T47D (cell line): ENCODE measurements at places on chromosomes 4 and X.

DNA sequence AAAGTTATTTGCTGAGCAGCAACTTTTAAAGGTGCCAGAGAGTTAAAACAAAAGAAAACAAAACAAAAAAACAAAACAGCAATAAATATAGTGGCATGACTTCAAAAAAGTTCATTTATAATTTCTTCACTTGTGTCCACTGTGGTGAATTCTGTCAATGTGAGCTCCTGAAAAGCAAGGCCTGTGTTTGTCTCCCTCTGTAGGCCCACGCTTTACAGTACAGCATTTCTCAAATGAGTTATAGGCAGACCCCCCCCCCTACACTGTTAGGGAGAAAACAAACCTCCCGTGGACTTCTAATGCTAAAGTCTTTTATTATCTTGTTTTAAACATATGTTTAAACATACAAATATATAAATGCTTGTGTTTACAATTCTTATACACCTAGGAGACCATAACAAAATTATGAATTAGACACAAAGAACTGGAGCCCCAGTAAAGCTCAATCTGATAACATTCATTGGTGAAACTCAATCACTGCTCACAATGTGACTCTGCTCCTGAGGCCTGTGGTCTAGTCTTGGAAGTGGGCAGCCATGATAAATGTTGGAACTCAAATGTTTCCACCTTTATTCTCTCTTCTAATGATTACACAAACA is 47.0 kb upstream of the SCOC start:
- DNase-seq: peak; percentile 30

DNA sequence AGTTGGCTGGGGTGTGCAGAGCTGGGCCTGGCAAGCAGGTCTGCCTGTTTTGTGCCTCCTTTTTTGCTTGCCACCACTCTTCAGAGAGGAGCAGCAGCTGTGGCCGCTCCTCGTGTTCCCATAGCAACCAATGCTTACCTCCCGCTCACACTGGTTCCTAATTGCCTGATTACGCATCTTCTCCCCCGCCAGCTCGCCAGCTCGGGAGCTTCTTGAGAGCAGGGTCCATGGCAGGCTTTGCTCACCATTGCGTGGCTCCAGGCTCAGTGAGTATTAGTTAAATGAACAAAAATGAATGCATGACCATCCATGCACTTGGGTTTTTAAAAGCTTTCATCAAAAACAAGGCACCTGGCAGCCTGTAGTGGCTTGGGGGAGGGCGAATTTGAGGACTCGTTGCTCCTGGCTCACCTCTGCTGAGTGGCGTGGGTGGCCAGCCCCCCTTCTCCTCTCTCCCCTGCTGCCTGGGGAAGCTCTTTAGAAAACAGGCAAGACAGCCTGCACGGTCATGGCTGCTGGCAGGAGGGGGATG is 14.2 kb upstream of the PJA1 start:
- DNase-seq: no peak

DNA sequence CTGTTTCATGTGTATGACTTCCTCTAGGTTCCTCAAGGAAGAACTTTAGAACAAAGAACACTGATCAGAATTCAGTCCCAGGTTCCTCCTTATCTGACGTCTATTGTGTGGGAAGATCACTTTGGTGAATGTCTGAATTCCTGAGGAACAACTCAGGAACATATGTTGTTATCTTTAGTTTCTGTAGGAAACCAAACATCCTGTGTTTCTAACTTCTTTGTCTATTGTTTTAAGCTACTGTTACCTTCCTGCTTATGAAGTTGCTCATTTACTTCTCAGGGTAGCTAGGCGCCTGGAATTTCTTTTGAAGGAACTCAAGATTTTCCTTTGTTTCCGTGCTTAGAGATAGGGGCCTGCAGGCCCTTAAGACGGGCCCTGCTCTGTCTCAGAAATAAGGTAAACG is 46.2 kb downstream of the MAGEB5 start:
- DNase-seq: no peak

DNA sequence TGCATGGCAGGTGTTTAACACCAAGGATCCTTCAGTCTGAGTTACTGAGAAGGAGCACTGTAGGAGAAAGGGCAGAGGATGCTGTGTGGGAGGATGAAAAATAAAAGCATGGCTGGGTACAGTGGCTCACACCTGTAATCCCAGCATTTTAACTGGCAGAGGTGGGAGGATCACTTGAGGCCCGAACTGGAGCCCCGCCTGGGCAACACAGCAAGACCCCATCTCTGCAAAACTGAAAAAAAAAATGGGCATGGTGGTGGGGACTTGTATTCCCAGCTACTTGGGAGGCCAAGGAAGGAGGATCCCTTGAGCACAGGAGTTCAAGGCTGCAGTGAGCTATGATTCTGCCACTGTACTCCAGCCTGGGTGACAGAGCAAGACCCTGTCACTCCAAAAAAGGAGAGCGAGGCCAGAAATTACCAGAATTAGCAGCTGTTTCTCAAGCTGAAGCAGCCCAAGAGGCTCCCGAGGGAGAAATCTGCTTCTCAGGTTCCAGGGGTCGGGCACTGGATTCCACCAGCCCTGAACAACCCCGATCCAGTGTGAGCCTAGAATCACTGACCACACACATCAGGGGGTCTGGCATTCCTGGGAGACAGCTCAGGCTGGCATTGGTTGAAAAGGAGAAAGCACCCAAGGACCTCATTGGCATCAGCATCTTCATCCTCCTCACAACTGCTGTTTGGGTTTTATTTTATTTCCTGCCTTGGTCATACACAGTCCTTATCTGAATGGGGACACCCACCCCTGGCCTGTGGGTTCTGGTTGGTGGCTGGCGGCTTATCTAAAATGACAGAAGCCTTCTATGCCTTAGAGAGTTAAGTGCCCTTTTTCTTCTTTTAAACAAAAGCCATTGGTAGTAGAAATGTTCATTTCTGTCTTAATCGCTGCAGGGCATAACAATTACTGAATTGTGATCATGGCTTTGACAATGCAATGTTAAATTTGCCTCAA is 66.3 kb upstream of the TRIM2 start:
- no peak for DNase-seq

- no peak for DNase-seq
Observed at GRCh38 chr4:67499799-67500198, 45.5 kb downstream of the CENPC start.

- peak; percentile 55 for DNase-seq
Observed at GRCh38 chrX:46758956-46759644, at the start of gene SLC9A7. Gene SLC9A7 (minus strand): TSS chrX:46759118. CDS start chrX:46759029, 89 bp downstream.

DNA sequence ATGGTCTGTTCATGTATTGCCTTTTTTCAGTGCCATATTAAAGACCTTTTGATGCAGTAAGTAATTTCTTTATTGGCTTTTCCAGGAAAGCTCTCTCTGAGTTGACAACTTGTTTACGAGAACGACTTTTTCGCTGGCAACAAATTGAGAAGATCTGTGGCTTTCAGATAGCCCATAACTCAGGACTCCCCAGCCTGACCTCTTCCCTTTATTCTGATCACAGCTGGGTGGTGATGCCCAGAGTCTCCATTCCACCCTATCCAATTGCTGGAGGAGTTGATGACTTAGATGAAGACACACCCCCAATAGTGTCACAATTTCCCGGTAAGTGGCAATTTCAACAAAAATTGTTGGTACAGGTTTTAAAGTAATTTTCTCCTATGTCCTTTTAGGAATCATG is 148.0 kb downstream of the STIM2 start:
- no peak for DNase-seq

DNA sequence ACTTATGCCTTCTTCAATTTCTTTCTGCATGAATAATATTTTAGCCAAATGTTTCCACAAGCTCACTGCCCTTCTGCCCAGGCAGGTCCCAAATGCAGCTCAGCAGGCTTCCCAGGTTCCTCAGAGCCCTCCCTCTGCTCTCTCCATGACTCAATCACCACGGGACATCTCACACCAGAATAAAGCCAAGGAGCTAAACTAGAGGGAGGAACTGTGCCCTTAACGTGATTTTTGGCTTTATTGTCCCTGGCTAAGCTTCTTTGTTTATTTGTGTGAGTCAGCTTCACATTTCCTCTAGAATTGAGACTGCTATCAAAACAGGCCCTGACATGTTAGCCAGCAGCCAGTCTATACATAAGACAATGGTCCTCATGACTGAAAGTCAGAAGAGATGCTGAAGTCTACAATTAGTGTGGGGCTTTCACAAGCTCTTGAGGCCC is 186.4 kb upstream of the GALNT7 start:
- DNase-seq: no peak

DNA sequence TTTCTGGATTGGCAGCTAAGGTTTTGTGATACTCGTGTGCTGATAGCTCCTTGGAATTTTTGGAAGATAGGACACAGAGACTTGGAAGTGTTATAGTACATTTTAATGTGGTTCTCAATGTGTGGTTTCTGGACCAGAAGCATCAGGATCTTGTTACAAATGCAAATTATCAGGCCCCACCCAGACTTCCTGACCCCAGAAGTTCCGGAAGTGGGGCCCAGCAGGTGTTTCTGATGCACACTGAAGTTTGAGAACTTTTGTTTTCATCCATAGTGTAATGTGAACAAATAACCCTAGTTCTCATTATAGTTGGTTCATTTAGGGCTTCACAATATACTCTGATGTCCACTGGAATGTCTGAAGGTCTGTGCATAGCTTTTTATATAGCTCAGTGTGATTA is 49.6 kb downstream of the LAMP2 start:
- no peak for DNase-seq

GRCh38 chr4:151960449-151961230 is 199.8 kb upstream of the GATB start:
- no peak for DNase-seq

DNA sequence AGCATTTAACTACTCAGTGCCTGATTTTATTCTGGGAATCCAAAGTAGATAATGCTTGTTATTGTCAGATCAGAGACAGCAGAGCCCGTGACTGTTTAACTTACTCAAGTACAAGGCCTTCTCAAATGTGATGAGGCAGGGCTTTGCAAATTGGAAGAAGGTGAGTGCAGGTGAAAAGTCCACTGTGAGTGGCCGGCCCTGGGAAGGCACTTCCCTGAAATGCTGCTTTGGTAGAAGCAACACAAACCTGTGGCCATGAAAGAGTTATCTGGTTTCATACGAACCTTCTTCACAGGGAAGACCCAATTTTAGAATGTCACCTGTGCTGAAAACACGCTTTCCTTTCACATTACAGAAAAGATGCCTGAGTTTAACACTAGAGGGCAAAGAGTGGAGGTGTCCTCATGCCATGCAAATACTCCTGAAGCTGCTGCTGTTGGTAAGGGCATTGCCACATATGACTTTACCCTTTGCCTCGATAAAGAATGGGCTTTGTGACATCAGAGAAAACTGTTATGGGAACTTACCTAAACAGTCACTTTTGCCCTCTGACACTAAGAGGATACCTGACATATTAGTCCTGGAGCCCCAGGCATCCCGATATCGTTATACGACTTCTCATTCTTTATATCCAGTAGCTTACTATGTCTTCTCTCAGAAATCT is 8.0 kb downstream of the PPARGC1A start:
- no peak for DNase-seq

DNA sequence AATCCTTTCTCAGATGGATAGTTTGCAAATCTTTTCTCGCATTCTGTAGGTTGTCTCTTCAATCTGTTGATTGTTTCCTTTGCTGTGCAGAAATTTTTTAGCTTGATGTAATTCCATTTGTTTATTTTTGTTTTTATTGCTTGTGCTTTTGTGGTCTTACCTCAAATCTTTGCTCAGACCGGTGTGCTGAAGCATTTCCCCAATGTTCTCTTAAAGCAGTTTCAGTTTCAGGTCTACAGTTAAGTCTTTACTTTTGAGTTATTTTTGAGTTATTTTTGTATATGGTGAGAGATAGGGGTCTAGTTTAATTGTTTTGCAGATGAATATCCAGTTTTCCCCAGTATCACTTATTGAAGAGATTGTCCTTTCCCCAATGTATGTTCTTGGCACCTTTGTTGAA is 18.2 kb upstream of the SLC25A14 start:
- DNase-seq: no peak

- no peak for DNase-seq
Observed at GRCh38 chrX:72393836-72394517, 88.3 kb upstream of the CITED1 start.

DNA sequence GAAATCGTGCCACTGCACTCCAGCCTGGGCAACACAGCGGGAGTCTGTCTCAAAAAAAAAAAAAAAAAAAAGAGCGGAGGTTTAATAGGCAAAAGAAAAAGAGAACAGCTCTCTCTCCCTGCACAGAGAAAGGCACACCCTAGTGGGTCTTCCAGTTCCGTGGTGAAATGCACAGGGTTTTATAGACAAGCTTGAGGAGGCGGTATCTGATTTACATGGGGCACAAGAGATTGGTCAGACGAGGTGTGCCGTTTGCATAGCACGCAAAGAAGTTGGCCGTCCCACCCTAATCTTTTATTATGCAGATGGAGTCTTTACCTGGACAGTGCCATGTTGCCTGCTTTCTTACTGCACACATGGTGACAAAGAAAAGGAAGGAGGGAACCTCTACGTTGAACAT is 33.5 kb upstream of the REST start:
- no peak for DNase-seq

- DNase-seq: no peak
Observed at GRCh38 chrX:17042037-17042436, 95.6 kb downstream of the REPS2 start.

- DNase-seq: no peak
Observed at GRCh38 chr4:75545526-75545925, 10.3 kb upstream of the ODAPH start.

DNA sequence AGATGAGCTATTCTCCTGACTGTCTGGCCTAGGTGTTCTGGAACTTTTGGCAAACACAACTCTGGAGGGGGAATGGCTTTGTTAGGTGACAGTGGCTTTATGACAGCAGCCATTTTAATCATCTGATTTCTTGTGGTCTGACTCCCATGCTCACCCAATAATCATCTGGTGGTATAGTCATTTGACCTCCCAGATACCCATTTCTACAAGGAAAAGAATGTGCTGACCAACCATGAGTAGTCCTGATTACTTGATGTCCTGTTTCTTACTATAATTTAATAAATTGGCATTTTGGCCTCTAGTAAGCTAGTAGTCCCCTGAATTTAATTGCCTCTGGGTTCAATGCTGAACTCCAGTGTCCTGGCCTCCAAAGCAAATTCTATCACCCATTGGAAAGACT is 109.9 kb upstream of the DUSP21 start:
- no peak for DNase-seq

DNA sequence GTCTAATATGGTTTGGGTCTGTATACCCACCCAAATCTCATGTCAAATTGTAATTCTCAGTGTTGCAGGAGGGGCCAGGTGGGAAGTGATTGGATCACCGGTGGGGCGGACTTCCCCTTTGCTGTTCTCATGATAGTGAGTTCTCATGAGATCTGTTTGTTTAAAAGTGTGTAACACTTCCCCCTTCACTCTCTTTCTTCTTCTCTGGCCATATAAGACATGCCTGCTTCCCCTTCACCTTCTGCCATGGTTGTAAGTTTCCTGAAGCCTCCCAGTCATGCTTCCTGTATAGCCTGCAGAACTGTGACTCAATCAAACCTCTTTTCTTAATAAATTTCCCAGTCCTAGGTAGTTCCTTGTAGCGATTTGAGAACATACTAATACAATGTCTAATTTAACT is 19.7 kb upstream of the SCRG1 start:
- DNase-seq: no peak

DNA sequence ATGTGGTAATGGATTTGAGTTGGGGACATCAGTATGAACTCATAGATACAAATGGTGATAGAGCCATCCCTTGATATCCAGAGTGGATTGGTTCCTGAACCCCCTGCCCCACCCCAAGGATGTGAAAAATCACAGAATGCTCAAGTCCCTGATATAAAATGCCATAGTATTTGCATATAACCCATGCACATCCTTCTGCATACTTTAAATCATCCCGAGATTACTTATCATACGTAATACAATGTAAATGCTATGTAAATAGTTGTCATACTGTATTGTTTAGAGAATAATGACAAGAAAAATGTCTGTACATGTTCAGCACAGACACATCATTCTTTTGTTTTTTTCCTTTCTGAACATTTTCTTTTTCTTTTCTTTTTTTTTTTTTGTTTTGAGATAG is 18.9 kb upstream of the SEPTIN11 start:
- no peak for DNase-seq

GRCh38 chrX:136712650-136713310 is 64.8 kb downstream of the CD40LG start:
- no peak for DNase-seq
